ENCODE measurements at places on chromosomes 16 and 17.

GRCh38 chr17:51435641-51436091 is 175.3 kb downstream of the UTP18 start:
- DNase-seq, result peak; percentile 34

- DNase-seq, result no peak
Measured at GRCh38 chr16:7390974-7391373, 58.3 kb downstream of the RBFOX1 start.

GRCh38 chr16:80990577-80990976 is 16.1 kb downstream of the CMC2 start:
- no peak for DNase-seq

DNA sequence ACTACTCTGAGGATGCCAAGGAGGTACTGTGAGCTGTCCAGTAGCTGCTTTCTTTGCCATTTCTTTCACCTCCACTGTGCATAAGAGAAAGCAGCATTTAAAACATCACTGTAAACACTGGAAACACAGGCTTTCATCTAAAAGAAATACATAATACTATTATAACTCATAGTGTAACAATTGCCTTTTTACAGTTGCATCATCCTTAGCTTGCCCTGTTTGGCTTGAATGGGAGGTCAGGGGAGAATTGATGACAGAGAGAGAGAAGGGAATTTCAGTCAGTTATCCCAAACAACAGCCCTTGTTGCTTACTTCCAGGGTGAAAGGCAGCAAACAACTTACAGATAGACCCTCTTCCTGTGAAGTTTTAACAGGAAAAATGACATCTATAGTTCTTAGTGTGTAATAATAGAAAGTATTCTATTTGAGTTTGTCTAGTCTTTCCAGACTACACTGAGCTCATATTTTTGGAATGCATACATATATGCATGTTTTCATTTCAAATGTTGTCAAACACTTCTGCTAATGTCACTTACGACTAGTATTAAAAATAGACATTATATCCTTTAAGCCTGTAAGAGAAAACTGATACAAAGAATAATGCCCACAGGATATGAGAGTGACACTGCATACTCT is 71.7 kb upstream of the MTMR4 start:
- DNase-seq, result no peak

- no peak for DNase-seq
Measured at GRCh38 chr16:72455743-72456659, 284.0 kb upstream of the PMFBP1 start.

- no peak for DNase-seq
Measured at GRCh38 chr17:79676796-79677195, 53.9 kb upstream of the ENPP7 start.

GRCh38 chr17:15145621-15146020 is 119.5 kb downstream of the PMP22 start:
- no peak for DNase-seq

DNA sequence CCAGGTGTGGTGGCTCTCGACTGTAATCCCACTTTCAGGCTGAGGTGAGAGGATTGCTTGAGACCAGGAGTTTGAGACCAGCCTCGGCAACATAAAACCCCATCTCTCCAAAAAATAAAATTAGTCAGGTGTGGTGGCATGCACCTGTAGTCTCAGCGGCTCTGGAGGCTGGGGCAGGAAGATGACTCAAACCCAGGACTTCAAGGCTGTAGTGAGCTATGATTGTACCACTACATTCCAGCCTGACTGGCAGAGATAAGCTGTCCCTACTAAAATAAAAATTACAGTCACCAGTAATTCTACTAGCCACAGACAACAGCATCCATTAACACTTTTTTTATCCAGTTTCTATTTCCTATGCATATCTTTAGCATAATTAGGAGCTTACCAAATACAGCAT is 176.3 kb downstream of the CPPED1 start:
- no peak for DNase-seq

DNA sequence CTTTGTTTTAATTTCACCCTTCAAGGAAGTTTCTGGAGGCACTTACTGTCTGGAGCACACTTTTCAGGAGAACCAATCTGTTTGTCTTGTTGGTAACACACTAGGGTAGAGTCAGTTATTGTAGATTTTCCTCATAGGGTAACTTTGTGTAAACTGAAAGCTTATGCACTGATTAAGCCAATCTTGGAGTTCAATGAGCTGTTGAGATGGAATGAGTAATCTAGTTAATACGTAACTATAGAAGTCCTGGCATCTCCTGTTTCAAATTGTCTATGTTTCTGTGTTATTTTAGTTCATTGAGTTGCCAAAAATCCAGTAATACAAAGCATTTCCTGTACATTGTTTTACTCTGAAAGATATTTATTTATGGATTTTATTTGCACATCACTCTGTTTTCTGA is 111.6 kb upstream of the HAS3 start:
- DNase-seq, result no peak

Data from stimulated activated CD4-positive, alpha-beta T cell treated with anti-CD3 and anti-CD28 coated beads, Interleukin-1b, Interleukin-23, amount 100 ng/mL, for 48 hours (primary cell).